Natural killer cell (primary cell): ENCODE measurements at places on chromosomes 1 and 21. TPM values are rescaled to one million over a fixed set of nuclear protein-coding genes. Genes with fewer than 3 reads are reported as not detected.

Gene CAMK1G
- total RNA-seq = not detected

DNA sequence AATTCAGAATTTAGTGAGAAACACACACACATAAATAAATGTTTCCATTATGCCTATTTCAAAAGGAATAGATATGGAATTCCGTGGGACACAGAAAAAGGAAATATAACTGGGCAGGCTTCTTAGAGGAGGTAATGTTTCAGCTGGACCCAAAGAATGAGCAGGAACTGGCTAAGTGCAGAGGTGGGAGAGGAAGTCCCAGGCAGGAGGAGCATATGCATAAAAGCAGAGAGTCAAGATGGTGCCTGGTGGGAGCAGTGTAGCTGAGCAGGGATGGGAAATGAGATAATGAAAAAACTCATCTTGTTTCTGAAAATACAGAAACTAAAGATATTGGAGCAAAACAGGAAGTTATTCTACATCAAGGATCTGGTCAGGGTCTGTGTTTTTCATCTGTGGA is 115.2 kb upstream of the MAGI3 start:
- no peak overlapping the region for H3K4me3 ChIP-seq
- no peaks in the 10 kb centered on the region for H3K27me3 ChIP-seq
- H3K4me1 ChIP-seq = no peaks in the 10 kb centered on the region
- no peak for DNase-seq
- no peak overlapping the region for H3K27ac ChIP-seq
- H3K36me3 ChIP-seq = no peaks in the 10 kb centered on the region

Gene ACTRT2
- total RNA-seq = not detected

- H3K4me3 ChIP-seq = no peak overlapping the region
- H3K27ac ChIP-seq = no peak overlapping the region
- H3K4me1 ChIP-seq = no peaks in the 10 kb centered on the region
- H3K36me3 ChIP-seq = no peaks in the 10 kb centered on the region
These were observed 237.7 kb upstream of the CACYBP start for GRCh38 chr1:174761901-174762585.

DNA sequence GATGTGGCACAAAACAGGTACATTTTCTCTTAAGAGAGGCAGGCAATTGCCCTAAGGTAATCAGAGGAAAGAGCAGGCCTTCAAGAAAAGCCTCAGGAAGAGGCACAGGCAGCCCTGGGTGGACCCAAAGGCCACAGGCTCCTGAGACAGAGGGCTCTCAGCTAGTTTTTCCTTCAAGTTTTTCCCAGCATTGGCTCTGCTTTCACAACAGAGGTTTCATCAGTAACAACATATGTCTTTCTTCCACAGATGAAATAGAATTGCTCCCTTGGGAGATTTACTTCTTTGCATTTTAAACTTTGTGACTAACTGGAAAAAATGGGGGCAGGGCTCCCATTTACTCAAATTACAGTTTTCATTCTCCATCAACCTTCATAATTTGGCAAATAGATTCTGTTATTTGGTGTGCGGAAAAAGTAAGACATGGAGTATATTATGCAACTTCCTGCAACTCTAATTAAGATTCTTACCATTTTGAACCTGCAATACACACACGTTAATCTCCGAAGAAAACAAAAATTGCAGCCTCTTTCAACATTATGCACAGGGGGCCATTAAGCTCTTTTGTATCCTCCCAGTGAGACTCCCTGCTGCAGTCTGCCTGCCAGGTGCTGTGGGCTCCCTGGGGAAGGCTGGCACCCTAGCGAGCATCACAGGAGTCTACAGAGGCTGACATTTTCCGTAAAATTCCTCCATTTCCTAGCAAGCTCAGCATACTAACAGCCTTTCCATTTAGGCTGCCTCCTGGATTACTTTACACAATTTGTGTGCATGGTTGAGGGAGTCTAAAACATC is 282.3 kb downstream of the USH2A start:
- DNase-seq = no peak
- no peak overlapping the region for H3K4me3 ChIP-seq
- H3K27ac ChIP-seq = no peak overlapping the region
- no peaks in the 10 kb centered on the region for H3K27me3 ChIP-seq
- no peaks in the 10 kb centered on the region for H3K36me3 ChIP-seq

DNA sequence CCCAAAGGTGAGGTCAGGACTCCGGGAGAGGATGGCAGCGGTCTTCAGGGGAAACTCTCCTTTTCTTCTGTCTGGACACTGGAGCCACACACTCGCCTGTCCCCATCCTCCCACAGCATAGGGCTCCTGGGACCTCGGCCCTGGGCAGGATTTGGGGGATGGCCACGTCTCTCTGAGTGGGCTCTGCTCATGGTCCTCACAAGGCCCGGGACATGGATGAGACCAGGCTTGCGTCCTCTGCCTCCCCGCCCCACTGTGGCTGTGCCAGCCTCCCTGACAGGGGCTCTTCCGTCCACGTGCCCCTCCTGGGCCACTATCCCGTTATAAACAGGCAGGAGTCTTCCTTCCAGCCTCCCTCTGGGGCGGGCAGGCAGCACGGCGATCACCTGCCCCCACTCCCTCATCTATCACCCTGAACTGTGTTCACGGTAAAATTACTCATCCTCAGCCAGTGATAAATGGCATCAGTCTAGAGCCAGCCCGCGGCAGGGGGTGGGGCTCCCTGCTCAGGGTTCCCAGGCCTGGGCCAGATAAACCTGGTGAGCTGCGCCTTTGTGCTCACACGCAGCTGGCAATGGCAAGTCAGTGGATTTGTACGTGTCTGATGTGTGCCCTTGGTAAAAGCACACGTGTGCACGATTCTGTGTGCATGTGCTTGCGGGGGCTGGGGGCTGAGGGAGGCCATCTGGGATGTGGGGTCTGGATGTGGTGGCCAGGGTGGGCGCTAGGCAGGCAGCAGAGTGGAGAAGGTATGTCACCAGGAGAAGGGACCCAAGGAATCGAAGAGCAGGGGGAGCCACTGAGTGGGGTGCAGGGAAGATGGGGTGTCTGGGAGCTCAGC is 12.6 kb upstream of the SAMD11 start:
- H3K27ac ChIP-seq = no peak overlapping the region
- no peaks in the 10 kb centered on the region for H3K36me3 ChIP-seq
- H3K4me3 ChIP-seq = no peak overlapping the region
- DNase-seq = no peak

Gene C1orf94
- not detected for total RNA-seq

Gene CYP4B1
- total RNA-seq = not detected

Gene RIPPLY3
- not detected for total RNA-seq
